ENCODE measurements at places on chromosomes 7 and 10.

DNA sequence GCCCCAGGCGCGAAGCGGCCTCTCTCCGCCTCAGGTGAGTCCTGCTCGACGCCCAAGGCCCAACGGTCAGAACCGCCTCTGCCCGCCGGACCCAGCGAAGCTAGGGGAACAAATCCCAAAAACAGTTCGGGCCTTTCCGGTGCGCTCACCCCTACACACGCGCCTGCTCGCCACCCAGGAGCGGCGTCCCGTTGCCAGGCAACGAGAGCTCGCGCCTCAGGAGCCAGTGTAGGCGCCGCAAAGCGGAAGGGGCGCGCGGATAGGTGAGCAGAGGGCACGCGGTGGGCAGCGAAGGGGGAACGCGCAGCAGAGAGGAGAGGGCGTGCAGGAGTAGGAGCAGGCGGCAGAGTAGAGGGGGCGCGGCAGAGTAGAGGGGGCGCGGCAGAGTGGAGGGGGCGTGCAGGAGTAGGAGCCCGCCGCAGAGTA is at the start of the genes DYDC1 and DYDC2:
Gene DYDC1 (minus strand): TSS at position 193 of the 426 bp plus-strand sequence. CDS start 4,154 bp downstream, outside the sequence.
Gene DYDC2 (plus strand): TSS at position 219 of the 426 bp plus-strand sequence. CDS start 5,663 bp downstream, outside the sequence.
- DNase-seq: peak; percentile 69

GRCh38 chr7:12923971-12924370 is 236.5 kb downstream of the ARL4A start:
- no peak for DNase-seq

GRCh38 chr10:14378387-14378960 is 47.8 kb upstream of the FRMD4A start:
- no peak for DNase-seq

GRCh38 chr10:122343135-122343800 is 31.2 kb upstream of the PLEKHA1 start:
- no peak for DNase-seq
